ENCODE measurements at places on chromosomes 11 and 22.

DNA sequence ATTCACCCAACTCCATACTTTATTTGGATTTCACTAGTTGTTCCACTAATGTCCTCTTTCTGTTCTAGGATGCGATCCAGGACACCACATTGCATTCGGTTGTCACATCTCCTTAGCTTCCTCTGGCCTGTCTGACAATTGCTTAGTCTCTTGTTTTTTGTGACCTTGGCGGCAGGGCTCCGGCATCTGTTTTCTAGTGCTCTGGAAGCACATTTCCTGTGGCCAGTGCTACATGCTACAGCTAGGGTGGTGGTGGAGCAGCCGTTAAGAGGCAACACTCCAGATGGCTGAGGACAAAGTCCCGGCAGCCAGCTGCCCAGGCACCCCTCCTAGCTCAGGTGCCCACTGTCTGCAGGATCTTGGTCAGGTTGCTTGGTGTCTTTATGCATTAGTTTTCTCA, 6.8 kb downstream of the STX3 start:
- no peak for DNase-seq

DNA sequence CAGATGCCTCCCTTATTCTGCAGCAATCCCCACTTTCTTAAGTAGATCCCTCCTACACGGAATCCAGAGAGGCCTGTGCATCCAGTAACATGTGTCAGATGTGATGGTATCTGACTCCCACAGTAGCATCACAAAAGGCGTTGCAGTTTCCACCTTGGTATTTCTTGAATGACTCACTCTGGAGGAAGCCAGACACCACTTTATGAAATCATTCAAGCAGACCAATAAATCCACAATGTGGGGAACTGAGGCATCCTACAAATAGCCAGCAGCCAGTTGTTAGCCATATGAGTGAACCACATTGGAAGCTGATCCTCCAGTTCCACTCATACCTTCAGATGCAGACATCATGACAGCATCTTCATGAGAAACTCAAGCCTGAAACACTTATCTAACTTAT, 798.1 kb downstream of the OPCML start:
- no peak for DNase-seq

GRCh38 chr11:76834151-76834550, 26.6 kb upstream of the ACER3 start:
- no peak for DNase-seq

- no peak for DNase-seq
Observed at GRCh38 chr11:45278714-45279113, 7.4 kb downstream of the SYT13 start.

- no peak for DNase-seq
Observed at GRCh38 chr11:111303461-111303860, 5.1 kb downstream of the POU2AF3 start.

DNA sequence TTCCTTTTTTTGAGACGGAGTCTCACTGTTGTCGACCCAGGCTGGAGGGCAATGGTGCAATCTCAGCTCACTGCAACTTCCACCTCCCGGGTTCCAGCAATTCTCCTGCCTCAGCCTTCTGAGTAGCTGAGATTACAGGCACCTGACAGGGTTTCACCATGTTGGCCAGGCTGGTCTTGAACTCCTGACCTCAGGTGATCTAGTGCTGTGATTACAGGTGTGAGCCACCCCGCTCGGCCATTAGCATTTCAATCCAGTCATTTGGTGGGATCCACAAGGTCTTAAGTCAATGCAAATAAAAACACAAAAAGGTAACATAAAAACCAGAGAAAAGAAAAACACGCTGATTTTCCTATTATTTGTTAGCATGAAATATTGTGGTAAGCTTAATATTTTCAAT, 1227.2 kb upstream of the TENM4 start:
- DNase-seq: no peak

DNA sequence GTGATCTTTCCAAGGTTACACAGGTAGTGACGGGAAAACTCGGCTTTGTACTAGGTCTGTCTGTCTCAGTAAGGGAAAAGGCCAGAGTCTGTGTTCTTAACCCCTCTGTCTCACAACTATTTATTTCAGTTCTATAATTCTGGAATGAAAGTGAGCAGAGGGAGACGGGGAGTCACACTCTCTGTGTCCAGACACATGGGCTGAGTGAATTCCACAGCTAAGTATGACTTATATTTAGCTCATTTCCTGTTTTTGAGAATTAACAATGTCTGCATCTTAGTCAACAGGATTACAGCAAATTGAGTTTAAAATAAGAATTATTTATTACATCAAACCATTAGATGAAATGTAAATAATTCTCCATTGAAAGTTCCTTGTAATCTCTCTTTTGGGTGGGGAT, 62.5 kb upstream of the OR4B1 start:
- DNase-seq: no peak

DNA sequence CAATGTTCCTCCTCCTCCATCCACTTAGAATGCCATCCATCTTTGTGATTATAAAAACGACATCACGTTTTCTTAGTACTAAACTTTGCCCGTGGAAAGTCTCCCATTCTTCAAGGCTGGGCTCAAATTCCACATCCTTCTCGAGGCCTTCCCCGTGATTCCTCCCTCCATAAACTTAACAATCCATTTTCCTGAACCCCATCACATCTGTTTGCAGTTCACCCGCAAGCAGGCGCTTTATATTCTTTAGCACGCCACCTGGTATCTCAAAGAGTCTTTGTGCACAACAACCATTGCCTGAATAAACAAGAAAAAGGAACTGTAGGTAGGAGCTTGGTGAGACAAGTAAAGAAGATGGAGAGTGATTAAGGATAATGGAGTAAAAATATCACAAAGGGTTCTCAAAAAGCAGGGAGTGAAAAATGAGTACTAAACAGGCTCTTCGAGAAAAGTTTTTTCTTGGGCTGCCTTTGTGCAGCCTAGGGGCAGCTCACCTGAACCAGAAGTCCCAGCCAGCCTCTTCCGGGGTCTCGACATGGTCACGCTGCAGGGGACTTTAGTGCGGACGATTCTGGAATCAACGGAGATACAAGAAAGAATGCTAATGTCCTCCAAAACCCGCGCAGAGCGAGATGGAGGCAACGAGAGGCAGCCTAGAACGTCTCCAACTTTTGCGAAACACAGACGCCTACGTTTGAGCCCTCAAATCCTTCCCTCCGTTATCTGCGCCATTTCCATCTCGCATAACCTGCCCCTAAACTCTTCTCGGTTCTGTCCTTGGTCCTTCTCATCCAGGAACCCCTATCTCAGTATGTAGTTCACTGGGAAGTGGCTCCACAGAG, 585 bp downstream of the THYN1 start:
- DNase-seq: peak; percentile 8

GRCh38 chr22:44505796-44506354, 7.8 kb upstream of the RTL6 start:
- DNase-seq: no peak

GRCh38 chr11:96464700-96465307, 75.0 kb downstream of the JRKL start:
- peak; percentile 69 for DNase-seq

DNA sequence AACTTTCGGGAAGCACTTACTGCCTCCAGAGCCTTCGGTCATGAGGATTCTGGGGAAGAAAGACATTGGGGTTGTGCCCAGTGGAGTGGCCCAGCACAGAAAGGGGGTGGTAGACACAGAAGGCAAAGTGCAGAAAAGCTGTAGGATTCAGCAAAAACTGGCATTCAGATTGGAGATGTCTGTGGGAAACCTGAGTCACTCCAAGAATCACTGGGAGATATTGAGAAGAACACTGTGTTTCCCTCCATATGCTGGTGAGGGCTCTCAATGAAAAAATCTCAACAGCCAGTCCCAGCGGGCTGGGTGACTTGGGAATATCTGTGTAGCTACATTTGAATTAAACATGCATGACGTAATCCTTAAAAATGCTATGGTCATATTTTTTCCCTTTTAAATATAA, 61.2 kb upstream of the RCN1 start:
- DNase-seq: no peak

- no peak for DNase-seq
Observed at GRCh38 chr11:46119352-46120216, 1.7 kb downstream of the PHF21A start.

GRCh38 chr22:43925433-43926348, 2.1 kb downstream of the PNPLA3 start:
- DNase-seq: no peak

DNA sequence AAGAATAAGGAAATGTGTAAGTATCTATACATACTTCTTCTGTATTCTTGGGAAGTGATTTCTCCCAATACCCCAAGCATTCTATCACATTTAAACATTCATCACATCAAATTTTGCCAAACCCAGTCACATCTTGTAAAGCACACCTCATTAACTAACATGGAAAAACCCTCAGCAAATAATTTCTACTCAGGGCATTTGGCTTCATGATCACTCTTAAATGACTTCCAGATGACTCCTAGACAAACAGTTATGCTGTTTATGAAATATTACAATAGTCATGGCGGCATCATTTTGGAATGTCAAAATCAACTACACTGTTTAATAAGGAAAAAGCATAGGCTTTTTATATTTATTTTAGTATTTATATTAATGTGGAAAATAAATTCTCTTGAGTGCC, 47.3 kb upstream of the CCDC34 start:
- no peak for DNase-seq

Measured in forelimb muscle (tissue), 1 donor.